Dermis blood vessel endothelial cell (primary cell): ENCODE measurements at places on chromosomes 13 and 19. TPM values are rescaled to one million over a fixed set of nuclear protein-coding genes. Genes with fewer than 3 reads are reported as not detected.

GRCh38 chr13:112333756-112334543, 42.2 kb upstream of the SPACA7 start:
- no peak for DNase-seq

- peak; percentile 40 for DNase-seq
Measured at GRCh38 chr19:44585371-44586133, 27.8 kb upstream of the IGSF23 start.

DNA sequence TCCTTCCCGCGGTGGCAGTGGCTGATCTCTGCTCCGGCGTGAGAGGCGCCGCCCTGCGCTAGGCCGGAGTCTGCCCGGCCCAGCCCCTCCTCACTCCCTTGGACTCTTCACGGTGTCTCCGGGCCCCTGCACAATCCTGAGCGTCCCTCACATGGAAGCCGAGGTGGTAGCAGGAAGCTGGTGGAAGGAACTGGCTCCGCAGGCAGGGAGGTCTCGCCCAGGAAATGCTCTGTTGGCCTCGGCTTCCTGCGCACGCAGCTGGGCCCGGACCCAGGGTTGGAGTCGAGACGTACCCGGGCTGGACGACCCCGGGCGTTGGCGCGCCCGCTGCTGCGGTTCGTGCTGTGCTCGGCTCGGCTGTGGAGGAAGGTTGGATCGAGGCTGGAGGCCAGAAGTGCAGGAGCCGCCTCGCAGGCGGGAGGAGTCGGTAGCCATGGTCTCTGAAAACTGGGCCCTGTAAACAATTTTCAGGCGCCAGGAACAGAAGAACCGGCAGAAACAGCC, 46.3 kb downstream of the ZNF724 start:
- no peak for DNase-seq

DNA sequence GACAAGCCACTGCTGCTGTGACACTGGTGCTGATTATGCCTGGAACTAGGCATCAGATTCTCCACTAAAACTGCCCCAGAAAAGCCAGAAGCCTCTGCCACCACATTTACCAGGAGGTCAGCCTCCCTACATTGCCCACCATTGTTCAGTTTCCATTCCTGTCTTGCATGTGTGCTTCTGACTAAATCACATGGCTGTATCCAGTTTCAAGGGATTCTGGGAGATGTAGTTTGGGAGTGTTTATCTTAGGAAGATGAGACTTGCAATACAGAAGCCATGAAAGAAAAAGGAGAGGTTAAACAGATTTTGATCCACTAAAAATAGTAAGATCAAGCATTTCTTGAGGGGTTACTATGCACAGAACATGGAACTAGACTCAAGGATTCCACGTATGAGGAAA, 40.7 kb upstream of the SERPINE3 start:
- DNase-seq, result no peak

DNA sequence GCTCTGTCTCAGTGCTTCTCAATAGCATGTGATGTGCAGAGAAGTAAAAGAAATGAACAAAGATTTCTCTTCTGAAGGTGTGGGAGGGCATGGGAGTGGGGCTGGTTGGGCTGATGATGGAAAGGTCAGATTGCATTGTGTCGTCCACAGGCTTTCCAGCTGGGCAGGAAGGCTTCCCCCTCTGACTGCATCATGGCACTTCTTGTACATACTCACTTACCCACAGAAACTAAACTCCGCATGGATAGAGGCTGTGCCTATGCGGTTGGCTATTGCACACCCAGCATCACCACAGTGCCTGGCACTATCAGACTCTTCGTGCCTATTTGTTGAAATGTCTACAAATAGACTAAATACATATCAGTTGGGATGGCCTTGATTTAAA, 24.4 kb upstream of the TNFSF11 start:
- peak; percentile 37 for DNase-seq

The ZNF626 gene
- total RNA-seq, result 8.1 and 18.7 TPM in 2 replicates

GRCh38 chr13:98322091-98322718, 145.1 kb upstream of the RNF113B start:
- DNase-seq, result no peak

DNA sequence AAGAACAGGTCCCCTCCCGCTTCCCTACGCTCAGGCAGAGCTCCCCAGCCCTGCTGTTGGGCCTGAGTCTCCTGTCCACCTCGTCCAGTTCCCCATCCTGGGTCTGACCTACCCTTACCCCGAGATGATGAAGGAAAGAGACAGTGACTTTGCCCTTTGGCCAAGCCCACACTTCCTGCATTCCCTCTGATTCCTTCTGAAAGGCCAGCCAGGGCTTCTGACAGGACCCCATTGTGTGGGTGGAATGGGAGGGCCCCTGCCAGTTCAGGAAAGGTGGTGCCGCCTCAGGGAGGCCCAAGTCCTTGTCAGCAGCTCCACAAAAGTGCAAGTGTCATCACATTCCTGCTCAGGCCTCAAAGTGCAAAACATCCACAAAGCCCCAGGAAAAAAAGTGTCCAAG, 177.8 kb downstream of the PAN3 start:
- DNase-seq, result no peak

DNA sequence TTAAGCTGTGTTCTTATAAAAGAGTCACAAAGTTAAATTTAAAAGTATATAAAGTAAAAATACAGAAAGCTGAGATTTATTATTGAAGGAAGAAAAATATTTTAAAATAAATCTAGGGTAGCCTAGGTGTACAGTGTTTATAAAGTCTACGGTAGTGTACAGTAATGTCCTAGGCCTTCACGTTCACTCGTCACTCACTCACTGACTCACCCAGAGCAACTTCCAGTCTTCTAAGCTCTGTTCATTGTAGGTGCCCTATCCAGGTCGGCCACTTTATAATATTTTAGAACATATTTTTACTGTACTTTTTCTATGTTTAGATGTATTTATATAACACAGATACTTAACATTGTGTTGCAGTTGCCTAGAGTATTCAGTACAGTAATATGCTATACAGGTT, 47.4 kb downstream of the NDFIP2 start:
- no peak for DNase-seq

- peak; percentile 48 for DNase-seq
Measured at GRCh38 chr13:20127562-20128458, 33.0 kb downstream of the GJA3 start.

DNA sequence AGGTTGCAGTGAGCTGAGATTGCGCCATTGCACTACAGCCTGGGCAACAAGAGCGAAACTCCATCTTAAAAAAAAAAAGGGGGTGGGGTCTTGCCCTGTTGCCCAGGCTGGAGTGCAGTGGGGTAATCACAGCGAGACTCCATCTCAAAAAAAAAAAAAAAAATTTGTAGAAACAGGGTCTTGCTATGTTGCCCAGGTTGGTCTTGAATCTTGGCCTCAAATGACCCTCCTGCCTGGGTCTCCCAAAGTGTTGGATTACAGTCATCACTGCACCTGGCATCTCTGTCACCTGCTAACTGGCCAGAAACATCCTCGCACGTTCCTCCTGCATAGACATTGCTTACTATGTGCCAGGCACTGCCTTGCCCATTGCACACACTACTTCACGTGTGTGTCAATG, 14.1 kb downstream of the RCN3 start:
- DNase-seq, result no peak

- no peak for DNase-seq
Measured at GRCh38 chr13:48184260-48184659, 48.7 kb upstream of the ITM2B start.

DNA sequence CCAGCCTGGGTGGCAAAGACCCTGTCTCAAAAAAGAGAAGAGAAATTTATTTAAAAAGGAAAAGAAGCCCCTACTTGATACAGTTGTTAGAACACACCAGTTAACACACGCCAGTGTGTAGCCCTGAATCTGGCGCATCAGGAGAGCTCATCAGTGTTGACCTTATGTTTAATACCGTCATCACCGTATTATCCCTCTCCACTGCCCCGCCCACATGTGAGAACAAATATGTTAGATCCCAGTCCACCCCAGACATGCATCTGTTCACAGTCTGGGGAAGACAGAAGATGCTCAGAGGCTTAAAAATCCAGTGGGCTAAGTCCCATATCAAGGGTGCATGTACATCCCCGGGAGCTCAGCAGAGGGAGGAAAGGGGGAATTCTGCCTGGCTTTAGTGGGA, 155.2 kb downstream of the DPF1 start:
- no peak for DNase-seq

- no peak for DNase-seq
Measured at GRCh38 chr13:20994441-20994821, 67.0 kb downstream of the LATS2 start.

DNA sequence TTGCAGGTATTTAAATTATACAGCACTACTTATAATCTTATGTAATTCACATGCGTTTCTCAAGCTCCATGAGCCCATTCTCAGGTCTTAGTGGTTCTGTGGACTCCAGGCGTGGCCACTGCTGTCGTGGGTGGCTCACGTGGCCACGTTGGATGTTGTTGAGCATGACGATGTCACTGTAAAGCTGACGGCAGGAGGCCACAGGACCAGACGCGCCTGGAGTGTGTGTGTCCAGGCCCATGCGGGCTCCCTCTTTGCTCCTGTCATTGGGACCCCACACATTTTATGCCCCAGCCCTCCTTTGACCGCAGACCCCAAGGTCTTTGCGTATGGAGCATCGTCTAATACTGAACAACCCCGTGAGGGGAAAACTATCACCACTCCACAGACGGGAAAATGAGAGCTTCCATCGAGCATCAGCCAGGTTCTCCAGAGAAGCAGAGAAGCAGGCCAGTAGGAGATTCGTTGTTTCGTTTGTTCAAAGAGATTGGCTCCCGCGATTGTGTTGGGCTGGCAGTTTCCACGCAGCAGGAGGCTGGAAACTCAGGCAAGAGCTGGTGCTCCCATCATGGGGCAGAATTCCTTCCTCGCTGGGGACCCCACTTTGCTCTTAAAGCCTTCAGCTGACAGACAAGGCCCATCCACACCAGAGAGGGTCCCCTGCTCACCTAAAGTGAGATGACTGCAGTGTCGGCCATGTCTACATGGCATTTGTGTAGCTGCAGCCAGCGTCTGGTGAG, 129.3 kb upstream of the SPACA7 start:
- no peak for DNase-seq

DNA sequence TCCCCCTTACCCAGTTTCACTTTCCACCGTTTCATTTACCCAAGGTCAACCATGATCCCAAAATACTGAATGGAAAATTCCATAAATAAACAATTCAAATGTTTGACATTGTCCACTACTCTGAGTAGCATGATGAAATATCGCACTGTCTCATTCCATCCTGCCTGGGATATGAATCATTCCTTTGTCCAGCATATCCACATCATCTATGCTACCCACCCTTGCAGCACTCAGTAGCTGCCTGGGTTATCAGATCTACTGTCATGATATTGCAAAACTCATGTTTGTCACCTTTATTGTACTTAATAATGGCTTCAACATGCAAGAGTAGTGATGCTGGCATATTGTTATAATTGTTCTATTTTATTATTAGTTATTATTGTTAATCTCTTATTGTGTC, 263.9 kb upstream of the NBEA start:
- no peak for DNase-seq

DNA sequence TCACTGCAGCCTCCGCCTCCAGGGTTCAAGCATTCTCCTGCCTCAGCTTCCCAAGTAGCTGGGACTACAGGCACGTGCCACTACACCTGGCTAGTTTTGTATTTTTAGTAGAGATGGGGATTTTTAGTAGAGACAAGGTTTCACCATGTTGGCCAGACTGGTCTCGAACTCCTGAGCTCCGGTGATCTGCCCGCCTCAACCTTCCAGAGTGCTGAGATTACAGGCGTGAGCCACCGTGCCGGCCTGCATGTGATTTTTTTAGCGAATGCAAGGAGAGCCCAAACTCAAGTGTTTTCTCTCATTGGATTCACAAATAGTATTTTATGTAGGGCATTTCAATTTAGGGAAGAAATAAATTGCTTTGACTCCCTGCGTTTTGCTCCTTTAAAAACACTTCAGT, 4.4 kb downstream of the ZMYM2 start:
- DNase-seq, result no peak

DNA sequence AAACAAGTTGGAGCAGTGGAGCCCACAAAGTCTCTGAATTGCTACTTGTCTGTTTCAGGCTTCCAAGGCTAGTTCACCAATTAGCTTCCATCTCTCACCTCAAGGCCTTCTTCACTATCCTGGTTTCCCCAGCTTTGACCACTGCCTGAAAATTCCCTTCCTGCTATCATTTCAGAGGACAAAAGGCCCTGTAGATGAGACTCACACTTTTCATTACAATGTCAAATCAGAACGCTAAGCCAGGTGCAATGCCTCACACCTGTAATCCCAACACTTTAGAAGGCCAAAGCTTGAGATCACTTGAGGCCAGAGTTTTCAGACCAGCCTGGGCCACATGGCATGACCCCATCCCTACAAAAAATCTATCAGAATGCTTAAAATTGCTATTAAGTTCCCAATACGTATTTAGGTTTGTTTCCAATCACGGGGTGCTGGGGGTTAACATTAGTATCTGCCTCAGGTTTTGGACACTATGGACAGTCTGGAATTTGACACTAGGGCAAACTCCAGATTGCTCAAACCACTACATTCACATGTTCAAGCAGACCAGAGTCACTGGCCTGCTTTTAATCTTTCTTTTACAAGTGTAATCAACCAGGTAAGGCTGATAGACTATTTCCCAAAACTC, 5.5 kb downstream of the TPT1 start:
- no peak for DNase-seq

- peak; percentile 26 for DNase-seq
Measured at GRCh38 chr19:7395360-7396066, 46.8 kb downstream of the ARHGEF18 start.

The MBD3L3 gene
- total RNA-seq, result not detected in 2 replicates

GRCh38 chr19:49817964-49818648, at the start of gene MED25:
Gene MED25, plus strand, starts transcription at chr19:49818289. Its CDS starts 53 bp downstream, at chr19:49818342.
- DNase-seq, result peak; percentile 90

DNA sequence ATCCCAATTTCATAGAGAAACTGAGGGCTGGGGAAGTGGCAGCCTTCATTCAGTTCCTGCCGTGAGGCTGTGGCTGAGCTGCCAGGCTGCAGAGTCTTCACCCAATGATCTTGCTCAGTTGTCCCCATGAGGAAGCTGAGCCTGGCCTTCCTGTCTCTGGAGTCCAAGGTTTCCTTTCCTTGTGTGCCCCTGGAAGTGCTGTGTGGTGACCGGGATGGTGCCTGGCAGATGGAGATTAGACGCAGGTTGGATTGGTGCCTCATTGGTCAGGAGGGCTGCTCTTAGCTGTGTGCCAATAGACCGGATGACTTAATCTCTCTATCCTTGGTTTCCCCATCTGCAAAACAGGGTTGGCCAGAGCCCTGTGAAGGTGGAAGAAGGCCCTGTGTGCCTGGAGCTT, 24.6 kb downstream of the DNM2 start:
- peak; percentile 87 for DNase-seq

- DNase-seq, result peak; percentile 74
Measured at GRCh38 chr13:49495783-49496762, at the start of gene PHF11. Gene PHF11, plus strand, starts transcription at chr13:49495953. Its CDS starts 49 bp downstream, at chr13:49496002.

The KLK12 gene
- not detected in 2 replicates for total RNA-seq

- DNase-seq, result no peak
Measured at GRCh38 chr13:72561791-72562190, 165.6 kb downstream of the MZT1 start.
